ENCODE measurements at places on chromosomes 6 and 20.

GRCh38 chr6:110037726-110038295, 59.7 kb downstream of the GPR6 start:
- no peak for DNase-seq

DNA sequence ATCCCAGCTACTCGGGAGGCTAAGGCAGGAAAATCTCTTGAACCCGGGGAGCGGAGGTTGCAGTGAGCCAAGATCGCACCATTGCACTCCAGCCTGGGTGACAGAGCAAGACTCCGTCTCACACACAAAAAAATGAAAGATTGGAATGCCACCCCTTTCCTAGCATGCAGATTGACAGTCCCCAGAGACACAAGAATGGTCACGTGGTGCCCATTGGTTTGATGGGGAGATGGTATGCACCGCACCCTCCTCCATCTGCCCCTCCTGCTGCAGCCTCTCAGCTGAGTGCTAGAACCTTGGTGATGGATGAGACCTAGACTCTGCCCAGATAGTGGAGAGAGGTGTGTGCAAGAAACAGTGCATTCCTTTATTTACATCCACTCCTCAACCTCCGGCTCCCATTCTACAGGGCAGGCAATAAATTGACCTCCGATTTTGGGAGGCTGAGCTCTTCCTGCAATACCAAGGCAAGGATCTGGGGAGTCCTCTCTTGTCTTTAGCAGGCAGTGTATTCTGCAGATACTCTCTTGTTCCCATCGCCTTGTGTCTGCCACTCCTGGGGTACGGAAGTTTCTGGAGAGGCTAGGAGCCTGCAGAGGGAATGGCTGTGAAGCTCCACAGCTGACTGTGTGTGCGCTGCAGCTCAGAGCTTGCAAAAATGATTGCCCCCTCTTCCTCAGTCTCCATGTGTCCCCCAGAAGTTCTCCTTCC, 1.1 kb upstream of the RNF24 start:
- no peak for DNase-seq

DNA sequence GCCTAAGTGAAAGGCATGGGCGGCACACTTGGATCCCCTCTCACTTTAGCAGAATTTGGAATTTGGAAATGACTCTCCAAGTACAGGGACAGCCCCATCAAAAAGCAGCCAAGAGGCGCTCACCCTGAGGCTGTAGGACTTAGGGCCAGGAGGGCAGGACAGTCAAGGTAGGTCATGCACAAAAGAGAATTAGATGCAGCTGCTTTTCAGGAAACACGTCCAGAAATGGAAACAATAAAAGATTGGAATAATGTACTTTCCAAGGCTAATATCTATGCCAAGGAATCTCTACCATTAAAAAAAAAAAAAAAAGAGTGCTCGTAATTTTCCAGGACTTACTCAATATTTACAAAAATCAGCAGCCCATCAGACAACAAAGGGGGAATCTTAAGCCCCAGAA, 19.9 kb downstream of the PREP start:
- DNase-seq: no peak

GRCh38 chr6:42103753-42104094, 38.7 kb downstream of the C6orf132 start:
- no peak for DNase-seq

DNA sequence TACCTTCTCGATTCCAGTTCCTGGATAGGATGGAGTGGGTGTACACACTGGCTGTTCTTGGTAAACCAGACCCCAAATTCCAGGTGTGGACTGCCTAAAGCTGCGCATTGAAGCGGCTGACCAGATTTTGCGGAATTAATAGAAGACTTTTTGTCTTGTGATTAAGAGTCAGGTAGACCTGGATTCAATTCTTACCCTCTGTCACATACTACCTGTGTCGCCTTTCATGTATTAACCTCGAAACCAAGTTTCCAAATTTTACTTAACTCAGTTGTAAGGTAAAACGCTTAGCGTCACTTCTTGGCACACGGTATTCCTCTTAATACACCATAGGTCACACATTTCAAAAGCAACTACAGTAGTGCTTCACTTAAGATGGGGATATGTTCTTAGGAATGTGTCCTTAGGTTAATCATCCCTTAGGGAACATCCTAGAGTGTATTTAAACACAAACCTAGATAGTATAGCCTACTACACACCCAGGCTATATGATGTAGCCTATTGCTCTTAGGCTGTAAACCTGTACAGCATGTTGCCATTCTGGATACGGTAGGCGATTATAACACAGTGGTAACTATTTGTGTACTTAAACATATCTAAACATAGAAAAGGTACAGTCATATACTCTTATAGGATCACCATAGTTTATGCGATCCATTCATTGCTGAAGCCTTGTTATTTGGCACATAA, 733 bp upstream of the GOPC start:
- no peak for DNase-seq

DNA sequence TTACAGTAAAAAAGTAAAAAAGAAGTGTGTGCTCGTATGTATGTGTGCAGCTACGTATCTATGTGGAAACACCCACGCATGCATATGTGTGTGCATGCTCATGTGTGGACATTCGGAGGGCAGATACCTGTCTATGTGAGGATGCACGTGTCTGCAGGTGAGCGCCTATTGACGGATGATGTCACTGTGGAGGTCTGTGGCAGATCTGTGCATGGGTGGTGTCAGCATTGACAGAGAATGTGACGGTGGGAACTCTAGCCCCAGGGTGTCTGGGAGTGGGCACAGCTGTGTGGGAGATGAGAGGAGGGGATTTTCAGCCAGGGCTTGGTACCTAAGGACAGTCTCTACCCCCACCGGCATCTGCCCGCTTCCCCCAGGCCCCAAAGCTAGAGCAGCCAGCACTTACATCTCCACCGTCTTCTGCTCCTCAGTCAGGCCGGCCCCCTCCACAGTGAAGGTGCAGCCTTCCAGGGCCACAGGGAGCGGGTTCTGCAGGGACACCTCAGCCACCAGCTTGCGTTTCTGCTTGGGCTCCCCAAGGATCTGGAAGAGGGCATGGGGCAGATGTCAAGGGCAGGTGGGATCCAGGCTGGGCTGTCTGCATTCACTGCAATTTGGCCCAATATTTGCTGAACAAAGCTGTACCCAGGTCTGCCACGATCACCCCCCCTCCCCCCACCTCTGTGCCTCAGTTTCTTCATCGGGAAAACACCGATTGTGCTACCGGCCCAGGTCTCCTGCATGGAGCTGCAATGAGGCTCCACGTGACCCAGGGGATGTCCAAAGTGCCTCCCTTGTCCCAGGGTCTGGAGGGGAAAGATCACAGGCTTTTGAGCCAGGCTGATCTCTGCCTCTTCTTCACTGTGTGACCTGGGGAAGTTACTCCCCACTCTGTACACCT, 34.1 kb downstream of the TGM2 start:
- DNase-seq: no peak

GRCh38 chr20:22307409-22307808, 277.0 kb downstream of the FOXA2 start:
- no peak for DNase-seq

GRCh38 chr6:70028246-70028645, 161.9 kb downstream of the COL19A1 start:
- no peak for DNase-seq

GRCh38 chr6:30127238-30128093, 8.5 kb upstream of the TRIM40 start:
- DNase-seq: no peak

Data from stimulated activated CD4-positive, alpha-beta T cell treated with anti-CD3 and anti-CD28 coated beads, Interleukin-4, amount 100 ng/mL, for 24 hours (primary cell).